ENCODE measurements at places on chromosomes 12 and 14.

GRCh38 chr14:68448252-68448902 lies 344.5 kb downstream of the ZFP36L1 start:
- no peak for DNase-seq

- DNase-seq, result no peak
These were observed 58.5 kb upstream of the PRICKLE1 start for GRCh38 chr12:42648061-42648460.

GRCh38 chr12:90360300-90360699 lies 594.7 kb downstream of the CCER1 start:
- no peak for DNase-seq

DNA sequence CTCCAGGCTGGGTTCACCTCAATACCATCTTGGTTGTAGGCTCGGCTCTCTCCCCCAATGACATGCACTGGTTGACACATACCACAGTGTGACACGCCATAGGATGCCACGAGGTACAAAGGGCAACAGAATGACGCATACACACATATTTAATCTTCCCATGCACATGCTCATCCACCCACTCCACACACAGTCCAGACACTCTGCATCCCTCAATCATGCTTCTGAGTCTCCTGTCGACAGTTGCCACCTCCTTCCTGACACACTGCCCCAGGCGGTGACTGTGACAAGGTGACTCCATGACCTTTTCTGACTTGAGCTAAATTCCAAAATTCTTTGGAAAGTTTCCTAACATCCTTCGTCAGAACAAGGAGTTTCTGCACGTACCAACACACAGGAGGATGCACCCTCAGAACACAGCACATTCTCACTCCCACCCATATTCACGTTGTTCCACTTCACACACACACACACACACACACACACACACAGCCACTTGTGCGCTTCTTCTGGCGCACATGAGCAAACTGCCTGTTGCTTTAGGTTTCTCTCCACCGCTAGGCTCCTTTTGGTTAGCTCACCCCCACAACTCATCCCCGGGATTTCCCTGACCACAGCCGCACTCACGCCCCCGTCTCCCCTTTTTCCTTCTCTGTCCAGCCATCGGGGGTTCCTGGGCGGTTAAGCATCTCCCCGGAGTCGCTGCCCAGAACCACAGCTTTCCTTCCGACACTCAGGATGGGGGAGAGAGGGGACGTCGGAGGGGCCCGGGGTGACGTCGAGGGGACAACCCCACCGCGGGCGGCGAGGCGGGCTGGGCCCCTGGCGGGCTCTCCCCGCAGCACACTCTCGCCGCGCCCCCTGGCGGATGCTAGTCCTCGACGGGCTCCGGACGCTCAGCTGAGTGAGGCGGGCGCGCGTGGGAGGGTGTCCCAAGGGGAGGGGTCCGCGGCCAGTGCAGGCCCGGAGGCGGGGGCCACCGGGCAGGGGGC lies 536 bp upstream of the WNT1 start:
- DNase-seq, result peak; percentile 83

DNA sequence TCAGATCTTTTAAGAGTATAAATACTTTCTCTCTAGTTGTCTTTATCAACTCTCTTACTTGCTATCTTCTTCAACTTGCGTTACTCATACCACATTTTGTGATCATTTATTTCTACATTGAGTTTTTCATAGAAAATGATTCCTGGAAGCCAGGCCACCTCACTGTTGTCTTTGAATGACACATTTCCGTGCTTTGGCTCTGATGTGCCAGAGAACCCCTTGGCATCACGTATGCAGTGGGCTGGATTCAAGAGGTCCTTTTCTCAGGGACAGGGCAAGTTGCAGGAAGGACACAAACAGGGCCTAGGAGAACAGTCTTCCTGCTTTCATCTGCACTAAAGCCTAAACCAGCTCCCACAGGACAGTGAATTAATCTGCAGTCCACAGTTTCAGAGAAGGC lies 70.3 kb upstream of the PYGL start:
- no peak for DNase-seq

DNA sequence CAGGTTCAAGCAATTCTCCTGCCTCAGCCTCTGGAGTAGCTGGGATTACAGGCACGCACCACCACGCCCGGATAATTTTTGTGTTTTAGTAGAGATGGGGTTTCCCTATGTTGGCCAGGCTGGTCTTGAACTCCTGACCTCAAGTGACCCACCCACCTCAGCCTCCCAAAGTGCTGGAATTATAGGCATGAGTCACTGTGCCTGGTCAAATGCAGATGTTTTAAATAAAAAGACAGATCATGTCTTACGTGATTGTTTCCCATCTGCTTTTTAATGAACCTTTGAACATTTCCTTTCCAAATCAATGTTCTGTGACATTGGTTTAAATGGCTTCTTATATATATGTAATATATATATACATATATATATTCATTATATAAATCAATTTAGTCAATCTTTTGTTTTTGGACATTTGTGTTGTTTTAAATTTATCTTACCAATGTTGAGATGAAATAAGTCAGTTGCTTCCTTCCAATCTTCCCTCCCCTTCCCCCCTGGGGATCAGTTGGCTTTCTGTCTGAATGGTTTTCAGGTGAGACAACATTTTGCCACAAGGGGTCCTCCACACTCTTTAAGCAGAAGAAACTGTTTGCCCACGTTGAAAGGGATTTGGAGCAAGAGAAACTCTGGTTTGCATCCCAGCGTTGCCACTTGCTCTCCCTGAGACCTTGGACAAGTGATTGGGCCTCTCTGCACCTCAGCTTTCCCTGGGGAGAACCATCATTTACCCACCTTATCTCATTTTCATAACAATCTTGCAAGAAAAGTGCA lies 47.6 kb upstream of the RBM19 start:
- DNase-seq, result no peak

DNA sequence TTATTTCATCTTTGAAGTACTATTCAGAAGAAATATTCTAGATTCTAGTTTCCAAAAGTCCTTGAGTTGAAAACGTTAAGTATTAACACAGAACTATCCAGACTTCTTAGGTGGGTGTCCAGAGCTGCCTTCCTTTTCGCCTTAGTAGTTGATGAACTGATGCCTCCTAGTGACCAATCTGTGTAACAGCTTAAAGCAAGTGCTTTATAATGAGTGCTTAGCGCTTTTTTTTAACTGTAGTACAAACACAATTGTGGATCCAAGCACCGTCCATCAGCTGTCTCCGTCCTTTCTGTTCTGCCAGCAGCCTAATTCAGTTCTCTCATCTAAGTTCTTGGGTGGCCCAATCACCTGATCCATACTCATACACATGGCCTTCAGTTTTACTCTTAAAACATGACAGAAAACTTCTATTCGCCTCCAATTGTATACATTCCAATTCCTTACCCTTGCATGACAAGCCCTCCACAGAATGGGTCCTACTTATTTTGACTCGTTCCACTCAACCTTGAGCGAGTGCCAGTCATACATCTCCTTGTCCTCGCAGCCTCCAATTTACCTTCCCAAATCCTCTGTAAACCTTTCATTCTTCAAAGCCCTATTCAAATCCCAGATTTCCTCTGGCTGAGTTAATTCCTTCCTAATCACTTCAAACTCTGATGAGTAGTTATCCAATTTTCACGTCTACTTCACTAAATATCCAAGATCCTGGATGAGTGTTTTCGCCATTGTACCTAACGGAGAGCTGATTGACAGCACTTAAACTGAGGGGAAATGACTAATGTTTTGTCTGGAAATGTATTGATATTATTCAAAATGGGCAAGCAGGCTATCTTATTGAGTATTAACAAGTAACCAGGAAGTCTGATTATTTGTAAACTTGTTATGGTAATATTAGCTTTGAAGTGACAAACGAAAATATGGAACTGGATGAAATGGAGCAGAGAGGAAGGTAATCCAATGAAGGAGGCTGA lies 5.8 kb upstream of the PHLDA1 start:
- DNase-seq, result no peak

- no peak for DNase-seq
These were observed 332.6 kb upstream of the SFSWAP start for GRCh38 chr12:131378176-131378842.

- DNase-seq, result peak; percentile 69
These were observed 22.3 kb upstream of the HECTD1 start for GRCh38 chr14:31229638-31230572.

GRCh38 chr12:121794534-121795033 lies 1.1 kb upstream of the RHOF start:
- no peak for DNase-seq

- peak; percentile 77 for DNase-seq
These were observed 11.8 kb downstream of the COPS7A start for GRCh38 chr12:6735448-6736191.

GRCh38 chr14:54348001-54348611 lies 48.7 kb upstream of the CDKN3 start:
- DNase-seq, result no peak

DNA sequence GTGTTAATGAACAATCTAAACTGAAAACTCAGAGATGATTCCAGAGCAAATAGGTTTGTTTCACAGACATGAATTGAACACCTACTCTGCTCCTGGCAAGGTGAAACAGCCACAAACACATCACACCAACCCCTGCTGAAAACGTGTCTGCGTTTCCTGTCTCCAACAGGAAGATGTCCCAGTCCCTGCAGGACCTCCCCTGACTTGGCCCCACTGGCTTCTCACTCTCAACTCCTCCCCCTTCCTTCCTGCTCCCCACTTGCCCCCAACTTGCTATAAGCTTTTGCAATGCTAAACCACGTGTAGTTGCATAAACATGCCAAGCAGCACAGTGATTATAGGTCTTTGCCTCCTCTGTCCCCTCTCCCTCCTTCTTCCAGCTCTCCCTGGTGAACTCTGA lies 567.6 kb downstream of the BCL11B start:
- DNase-seq, result no peak

- no peak for DNase-seq
These were observed 61.6 kb downstream of the GARIN6 start for GRCh38 chr12:99709116-99709515.

- DNase-seq, result no peak
These were observed 20.5 kb downstream of the RAP1B start for GRCh38 chr12:68631227-68631626.

GRCh38 chr14:58401587-58401986 lies 5.9 kb downstream of the TOMM20L start:
- no peak for DNase-seq

All from lower lobe of right lung (tissue), 2 donors.